ENCODE measurements at places on chromosomes 7 and 10.

DNA sequence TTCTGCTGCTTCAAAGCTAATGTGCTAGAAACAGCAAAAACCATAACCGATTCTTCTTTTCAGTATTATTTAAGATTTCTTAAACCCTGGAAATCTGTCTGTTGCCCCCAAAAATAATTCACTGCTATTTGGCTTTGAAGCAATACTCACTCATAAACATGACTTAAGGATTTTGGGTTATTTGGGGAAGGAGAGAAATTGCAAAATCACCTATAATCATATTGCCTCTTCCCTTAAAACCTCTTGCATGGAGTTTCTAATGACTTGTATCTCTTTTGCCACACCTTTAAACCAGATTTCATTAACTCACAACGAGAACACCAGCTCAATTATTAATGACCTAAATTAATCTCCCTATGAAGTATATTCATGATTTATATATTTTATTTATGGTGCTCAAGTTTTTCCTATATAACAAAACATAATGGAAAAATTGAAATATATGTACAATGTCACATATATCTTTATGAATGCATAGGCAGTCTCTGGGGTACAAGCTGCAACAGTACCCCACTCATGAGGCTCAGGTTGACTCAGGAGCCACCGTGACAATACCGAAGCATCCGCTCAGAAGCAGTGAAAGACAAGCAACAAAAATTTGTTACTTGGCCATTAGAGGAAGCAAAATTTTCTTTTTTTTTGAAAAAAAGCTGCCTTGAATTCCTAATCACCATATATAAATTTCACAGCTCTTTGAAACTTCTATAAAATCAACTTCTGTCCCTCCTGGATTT, 3.0 kb downstream of the NAMPT start:
- DNase-seq = no peak

- DNase-seq = peak; percentile 44
These were observed 82.6 kb downstream of the PTPRE start for GRCh38 chr10:127989481-127990012.

DNA sequence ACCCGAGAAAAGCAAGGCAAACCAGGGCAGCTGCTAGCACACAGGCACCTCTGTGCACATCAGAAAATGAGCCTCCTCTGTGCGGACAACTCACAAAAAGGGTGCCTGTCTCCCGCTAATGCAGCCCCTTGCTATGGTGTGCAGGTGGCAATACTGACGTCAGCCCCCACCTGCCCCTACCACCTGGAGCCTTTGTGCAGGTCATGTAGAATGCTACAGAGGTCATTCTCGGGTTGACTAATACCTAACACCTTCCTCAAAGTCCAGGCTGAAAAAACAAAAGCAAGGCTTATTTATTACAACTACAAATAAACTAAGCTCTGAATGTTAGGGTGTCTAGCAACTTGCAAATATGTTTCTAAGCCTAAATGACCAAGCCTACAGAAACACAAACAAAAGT, 13.9 kb downstream of the PIP4K2A start:
- DNase-seq = no peak

DNA sequence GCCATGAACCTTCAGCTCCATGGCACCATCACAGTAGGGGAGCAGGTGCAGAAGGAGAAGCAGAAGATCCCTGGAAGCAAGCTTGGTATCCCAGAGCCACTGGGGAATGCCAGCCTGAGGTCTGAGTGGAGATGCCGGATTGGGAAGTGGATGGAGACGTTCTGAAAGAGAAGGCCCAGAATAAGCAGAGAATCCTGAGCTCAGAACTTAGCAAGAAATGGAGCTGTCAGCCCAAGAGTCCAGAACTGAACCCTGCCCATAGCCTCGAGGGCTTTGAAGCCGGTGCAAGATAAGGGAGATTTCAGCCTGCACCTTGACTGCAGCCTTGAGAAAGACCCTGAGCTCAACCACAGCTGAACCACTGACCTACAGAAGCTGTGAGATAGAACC, 13.9 kb upstream of the GDF10 start:
- DNase-seq = no peak

DNA sequence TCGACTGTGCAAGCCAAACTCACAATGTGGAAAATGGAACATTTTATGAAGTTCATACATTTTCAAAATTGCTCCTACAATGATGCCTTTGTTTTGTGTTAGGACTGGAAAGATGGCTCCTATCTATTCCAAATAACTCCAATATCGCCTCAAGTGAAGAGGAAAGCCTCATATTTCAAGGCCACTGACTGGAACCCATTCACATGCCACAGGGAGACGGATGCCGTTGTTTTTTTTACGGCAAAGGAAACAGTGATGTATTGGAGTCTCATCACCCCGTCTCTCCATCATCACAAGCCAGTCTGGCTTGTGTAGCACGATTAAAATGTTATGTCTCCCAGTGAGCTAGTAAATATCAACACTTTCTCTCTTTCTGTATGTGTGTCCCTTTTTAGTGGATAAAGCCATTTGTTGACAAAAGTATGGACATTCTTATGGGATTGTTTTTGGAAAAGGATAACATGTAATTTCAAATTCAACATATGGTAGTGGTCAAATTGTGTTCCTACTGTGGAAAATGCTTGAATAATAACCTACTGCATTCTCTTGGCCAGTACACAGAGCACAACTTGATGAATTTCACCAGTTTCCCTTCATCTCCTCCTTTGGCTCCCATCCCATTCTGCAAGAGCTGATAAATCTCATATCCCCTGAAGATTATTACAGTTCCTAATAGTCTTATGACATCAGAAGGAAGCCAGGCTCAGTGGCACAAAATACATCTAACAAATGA, 109.5 kb upstream of the PITRM1 start:
- no peak for DNase-seq

GRCh38 chr7:155580367-155580766, 34.0 kb upstream of the CNPY1 start:
- DNase-seq = no peak

DNA sequence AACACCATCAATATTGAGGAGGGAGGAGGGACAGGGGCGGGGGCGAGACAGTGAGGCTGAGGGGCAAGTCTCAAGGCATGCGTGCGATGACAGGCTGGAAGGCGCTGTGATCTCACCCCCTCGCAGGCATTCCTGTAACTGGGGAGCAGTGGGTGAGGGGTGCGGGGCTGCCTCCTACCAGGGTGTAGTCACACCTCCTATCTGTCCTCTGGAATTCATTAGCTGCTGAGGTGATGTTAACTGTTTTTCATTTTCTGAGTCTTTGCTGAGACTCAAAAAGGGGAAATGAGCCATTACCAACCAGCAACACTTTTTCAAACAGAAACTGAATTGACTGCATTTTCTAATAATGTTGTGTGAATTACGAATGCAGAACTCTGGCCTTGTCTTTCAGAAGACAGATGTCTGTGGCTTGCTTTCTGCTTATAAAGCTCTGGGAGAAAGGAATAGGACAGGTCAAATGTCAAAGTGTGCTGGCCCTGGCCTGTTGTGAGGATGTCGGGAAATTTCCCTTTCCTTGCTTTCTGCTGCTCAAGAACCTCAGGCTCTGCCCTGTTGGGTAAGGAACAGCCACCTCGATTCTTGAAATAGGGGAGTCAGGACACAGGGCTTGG, 23.7 kb upstream of the CDH23 start:
- no peak for DNase-seq

DNA sequence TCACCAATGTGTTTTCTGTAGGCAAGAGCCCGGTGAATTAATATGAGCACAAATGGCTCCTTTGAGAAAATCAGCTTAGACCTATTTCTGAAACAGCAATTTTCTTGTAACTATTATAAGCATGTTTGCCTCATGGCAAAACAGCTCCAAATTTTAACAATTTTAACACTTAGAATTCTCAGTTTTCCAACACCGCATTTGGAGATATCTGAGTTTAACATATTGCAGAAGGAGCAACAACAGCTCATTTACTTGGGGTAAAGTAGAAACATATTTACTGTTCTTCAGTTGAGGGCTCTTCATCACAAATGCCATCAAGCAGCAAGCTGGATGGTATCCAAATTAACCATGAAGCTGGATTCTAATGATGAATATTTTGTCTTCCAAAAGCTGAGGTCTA, 134.0 kb upstream of the SLC26A5 start:
- no peak for DNase-seq

DNA sequence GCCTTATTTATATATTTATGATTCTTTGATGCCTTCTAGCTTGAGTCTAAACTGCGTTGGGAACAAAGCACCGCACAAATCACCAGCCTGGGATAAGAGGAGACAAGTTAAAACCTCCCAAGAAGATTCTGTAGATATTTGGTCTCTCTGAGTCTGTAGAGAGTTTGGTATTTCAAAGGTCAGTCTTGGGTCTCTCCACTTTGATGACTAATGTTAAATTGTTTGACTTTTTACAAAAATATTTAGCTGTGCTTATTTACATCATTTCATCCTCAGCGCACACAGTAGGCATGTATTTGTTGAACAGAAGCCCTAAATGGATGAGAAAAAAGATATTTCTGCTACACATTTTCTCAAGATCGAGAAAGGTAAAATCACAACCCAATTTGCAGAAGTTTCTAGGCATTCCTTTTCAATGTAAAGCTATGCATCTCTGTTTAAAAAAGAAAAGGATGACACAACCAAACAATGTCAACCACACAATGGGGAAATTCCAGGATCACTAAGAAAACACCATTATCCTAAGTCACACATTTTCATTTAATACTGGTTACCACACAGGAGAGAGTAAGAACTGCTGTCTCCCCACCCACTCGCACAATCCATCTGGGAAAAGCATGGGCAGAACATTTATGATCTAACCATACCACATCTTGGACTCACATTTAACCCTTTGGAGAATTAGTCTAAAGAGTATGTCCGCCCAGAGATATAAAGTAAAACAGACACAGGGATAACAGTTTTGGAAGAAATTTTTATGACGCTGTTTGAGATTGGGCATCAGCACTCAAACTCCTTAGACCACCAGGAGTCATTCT, 4.4 kb downstream of the CDK6 start:
- DNase-seq = peak; percentile 76

- no peak for DNase-seq
These were observed 219.2 kb upstream of the PPP2R2D start for GRCh38 chr10:131681656-131682055.

DNA sequence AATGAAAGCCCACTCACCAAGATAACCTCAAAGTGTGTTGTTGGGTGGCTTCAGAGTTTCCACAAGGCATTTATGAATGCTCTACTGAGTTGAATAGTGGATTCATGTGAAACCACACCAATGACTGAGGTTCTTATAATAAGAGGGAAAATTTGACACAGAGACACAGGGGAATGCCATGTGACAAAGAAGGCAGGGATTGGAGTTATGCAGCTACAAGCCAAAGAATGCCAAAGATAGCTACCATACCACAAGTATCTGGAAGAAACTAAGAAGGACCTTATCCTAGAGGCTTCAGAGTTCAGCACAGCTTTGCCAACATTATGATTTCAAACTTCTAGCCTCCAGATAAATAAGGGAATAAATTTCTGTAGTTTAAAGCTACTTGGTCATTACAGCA, 68.0 kb upstream of the PCDH15 start:
- peak; percentile 3 for DNase-seq

GRCh38 chr10:26448292-26448691, 10.2 kb downstream of the APBB1IP start:
- no peak for DNase-seq

GRCh38 chr7:101555921-101556275, 73.2 kb downstream of the MYL10 start:
- DNase-seq = no peak

DNA sequence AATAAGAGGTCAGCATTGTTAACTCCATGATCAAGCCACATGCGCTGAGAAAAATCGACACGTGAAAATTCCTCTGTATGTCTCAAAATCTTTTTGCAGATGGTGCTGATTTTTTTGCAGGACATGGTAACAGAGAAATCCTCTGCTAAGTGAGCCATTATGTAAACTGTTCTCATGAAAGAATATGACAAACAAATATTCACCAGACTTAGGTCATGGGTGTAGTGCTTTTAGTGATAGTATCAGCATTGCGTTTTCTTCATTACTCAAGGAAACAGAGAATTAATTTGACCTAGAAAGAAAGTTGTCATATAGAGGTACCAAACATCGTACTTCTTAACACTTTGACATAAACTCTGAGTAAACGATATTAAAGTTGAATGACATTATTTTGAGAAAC, 34.7 kb downstream of the ADRB1 start:
- no peak for DNase-seq
